ENCODE measurements at places on chromosomes 7 and 10. TPM values are rescaled to one million over a fixed set of nuclear protein-coding genes. Genes with fewer than 3 reads are reported as not detected.

GATA3 gene
- total RNA-seq: 23.5 TPM

HTR7 gene
- total RNA-seq: 0.38 TPM

SYT15B gene
- total RNA-seq: 5.7 TPM

FKBP6 gene
- 0.13 TPM for total RNA-seq

PRF1 gene
- 8.8 TPM for total RNA-seq

PRLHR gene
- total RNA-seq: not detected

PNLIPRP3 gene
- total RNA-seq: not detected

TRIM24 gene
- total RNA-seq: 16.8 TPM

TMEM176A gene
- total RNA-seq: 288 TPM

ZP3 gene
- 17.5 TPM for total RNA-seq

NRG3 gene
- total RNA-seq: 5.4 TPM

FAM221A gene
- total RNA-seq: 8.6 TPM

ZDHHC4 gene
- 62.4 TPM for total RNA-seq

SPDYE8 gene
- total RNA-seq: not detected

TACR2 gene
- 0.38 TPM for total RNA-seq

GBX1 gene
- total RNA-seq: not detected

OR9A2 gene
- total RNA-seq: not detected

POM121C gene
- 47.2 TPM for total RNA-seq

PLEKHS1 gene
- 0.41 TPM for total RNA-seq
